Activated naive CD4-positive, alpha-beta T cell treated with anti-CD3 and anti-CD28 coated beads for 36 hours (primary cell): ENCODE measurements at places on chromosomes 3 and 15.

GRCh38 chr3:177622982-177623617 is 425.8 kb upstream of the TBL1XR1 start:
- DNase-seq, result no peak

DNA sequence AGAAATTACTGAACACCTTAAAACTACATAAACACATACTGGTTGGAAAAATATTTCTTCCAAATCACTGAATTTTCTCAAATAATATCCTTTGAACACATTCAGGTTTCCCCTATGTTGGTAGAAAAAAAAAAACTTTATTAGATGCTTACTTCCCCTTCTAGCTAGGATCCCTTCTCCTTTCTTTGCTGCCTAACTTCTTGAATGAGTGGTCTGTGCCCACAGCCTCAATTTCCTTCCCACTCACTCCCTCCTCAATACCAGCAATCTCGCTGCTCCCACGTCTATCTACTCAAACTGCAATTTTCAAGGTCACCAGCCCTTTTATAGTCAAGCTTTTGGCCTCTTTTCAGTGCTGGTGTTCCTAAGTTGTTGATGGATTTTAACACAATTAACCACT is 8.3 kb downstream of the CD200R1 start:
- no peak for DNase-seq

GRCh38 chr3:106380232-106380631 is 511.4 kb upstream of the CBLB start:
- no peak for DNase-seq

DNA sequence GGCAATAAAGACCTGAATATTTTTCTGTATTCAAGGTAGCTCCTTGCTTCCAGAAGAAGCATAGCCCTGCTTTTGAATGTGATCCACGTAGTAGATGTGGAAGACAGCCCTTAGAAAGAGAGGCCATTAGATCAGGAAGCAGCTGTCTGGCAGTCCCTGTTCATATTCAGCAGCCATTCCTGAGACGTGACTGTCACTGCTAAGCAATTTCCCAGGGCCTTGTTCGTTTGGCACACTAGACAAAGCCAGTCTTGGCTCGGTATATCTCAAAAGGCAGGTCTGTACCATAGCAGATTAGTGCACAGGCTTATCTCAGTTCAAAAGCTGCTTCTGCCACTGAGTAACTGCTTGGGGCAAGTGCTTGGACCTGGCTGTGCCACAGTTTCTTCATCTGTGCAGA is 287.8 kb upstream of the MCTP2 start:
- DNase-seq, result no peak

DNA sequence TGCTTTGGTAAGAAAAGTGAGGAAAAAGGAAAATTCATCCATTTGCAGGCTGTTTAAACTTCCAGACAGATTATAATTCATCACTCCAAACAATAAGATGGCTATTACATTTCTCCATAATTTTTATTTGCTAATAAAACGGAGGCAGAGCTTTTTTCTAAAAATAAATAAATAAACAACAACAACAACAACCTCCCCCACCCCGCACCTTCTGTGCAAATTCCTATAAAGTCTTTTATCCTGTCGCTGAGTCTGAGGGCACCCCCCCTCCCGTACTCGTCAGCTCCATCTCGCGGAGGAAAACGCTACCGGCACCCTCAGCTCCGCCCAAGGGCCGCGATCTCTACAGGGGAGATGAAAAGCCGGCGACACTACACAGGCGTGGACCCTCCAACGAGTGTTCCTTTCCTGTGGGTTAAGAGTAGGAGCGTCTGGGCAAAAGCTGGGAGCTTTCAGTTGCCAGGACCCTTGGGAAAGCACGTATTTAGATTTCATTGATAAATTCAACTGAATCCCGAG is 1.0 kb upstream of the ATP1B3 start:
- DNase-seq, result peak; percentile 90

DNA sequence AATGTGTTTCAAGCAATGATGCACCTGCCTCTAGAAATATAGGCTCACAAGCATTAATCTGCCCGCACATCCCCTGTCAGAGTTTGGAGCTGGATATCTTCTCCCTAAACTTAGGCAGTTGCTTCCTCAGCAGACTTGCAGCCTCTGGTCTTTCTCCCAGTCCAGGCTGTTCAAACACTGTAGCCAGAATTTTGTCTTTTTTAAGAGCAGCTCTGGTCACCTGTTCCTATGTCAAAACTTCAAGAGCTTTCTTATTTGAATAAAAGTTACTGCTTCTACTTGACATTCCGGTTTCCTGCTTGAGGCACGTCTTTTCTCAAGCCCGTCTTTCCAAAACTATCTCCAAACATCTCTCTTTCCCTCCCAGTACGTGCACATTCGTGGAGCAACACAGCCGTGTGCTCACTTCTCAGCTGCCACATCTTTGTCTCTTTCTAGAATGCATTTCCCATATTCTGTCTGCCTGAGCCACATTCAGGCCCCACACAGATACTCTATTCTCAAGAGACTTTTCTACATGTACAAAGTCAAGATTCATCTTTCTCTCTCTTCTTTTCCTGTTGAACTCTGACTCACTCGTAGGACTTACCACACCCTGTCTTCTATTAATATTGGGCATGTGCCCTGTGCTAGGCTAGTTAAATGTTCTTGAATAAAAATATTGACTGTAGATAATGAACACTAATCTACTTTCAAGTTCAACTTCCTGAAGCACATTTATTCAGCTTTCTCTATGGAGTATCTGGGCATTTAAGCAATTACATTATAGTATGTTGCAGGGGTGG is 307.7 kb upstream of the SOX2 start:
- DNase-seq, result no peak

DNA sequence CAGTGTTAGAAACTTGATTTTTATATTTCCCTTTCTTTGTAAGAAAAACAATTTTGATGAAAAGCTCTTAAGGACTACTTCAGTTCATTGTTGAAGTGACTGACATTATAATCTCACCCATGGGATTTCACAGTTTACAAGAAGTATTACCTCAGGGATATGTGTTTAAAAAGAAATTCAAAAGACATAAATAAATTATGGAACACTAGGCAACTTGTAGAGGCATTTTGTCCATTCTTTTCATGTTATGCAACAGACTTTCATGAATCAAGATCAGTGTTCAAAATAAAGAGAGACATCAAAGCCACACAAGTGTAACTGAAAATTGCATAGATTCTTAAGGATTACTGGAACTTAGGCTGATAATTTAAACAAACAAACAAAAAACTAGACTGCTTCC is 196.8 kb upstream of the AGTR1 start:
- no peak for DNase-seq

GRCh38 chr3:124862006-124862405 is 25.2 kb downstream of the ITGB5 start:
- DNase-seq, result no peak
